ENCODE measurements at places on chromosomes 7 and 10. TPM values are rescaled to one million over a fixed set of nuclear protein-coding genes. Genes with fewer than 3 reads are reported as not detected.

- DNase-seq: no peak
Measured at GRCh38 chr10:130810856-130811255, 500.7 kb downstream of the TCERG1L start.

GRCh38 chr7:96189129-96189820, 132.6 kb downstream of the SLC25A13 start:
- no peak for DNase-seq

GRCh38 chr7:111384065-111384891, 178.0 kb downstream of the IMMP2L start:
- peak; percentile 24 for DNase-seq

GRCh38 chr7:2782121-2782520, 62.0 kb downstream of the GNA12 start:
- no peak for DNase-seq

DNA sequence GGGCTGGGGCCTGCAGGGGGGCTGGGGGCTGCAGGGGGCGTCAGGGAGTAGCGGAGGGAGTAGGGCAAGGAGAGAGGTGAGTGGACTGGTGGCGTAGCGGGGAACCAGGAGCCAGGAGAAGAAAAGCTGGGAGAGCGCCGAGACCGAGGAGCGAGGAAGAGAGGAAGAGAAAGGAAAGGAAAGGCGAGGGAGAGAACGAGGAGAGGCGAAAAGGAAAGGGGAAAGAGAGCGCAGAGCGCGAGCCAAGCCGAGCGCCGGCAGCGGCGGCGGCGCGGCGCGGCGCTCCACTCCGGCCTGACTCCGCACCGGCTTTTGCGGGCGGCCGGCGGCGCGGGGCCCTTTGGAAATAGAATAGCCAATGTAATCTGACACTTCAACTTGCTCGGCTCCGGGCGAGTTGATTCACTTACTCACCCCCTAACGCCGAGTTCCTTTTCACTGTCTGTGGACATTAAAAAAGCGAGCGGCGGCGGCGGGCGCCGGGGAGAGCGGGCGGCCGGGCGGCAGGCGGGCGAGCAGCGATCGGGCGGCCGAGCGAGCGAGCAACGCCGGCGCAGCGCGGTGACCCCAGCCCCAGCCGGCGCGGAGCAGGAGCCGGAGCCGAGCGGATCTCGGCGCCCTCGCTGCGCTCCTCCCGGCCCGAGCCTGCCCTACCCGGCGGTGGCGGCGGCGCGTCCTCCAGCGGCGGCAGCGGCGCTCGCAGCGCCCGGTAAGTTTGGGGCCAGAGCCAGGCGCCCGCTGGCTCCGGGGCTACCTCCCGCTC, at the start of gene ZMIZ1:
TSS of gene ZMIZ1 (plus strand) at position 405 of the 763 bp plus-strand sequence. CDS start 132,667 bp downstream, outside the sequence.
- peak; percentile 94 for DNase-seq

DNA sequence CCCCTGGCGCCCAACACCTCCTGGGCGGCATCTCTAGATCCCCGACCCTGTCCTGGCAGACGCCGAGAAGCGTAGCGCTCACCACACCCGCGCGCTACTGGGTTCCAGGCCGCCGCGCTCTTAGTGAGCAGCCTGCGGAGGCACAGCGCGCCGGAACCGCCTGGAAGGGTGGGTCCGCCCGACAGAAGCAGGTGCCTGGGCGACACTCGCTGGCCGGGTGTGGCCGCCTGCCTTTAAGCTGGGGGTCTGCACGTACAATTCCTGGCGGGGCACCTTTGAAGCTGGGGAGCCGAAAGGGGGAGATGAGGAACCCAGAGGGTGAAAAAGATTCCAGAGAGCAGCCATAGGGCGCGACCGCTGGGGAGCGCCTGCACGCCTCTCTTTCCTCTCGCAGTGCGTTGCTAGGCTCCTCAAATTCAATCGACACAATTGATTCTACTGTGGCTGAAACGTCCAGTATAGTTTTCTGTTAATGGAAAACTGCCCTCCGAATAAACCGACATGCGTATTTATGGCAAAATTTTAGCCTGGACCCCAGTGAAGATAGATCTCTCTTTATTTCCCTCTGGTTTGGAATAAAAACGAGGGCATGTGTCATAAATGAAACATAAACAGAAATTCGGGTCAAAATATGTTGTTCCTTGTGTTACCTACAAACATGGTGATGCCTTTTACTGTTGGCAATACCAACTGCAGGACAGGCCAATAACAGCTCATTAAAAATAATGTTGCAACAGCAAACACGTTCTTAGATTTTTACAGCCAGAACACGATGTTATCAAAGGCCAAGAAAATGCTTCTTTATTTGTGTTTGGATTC, 4.6 kb downstream of the HMX3 start:
- no peak for DNase-seq

DNA sequence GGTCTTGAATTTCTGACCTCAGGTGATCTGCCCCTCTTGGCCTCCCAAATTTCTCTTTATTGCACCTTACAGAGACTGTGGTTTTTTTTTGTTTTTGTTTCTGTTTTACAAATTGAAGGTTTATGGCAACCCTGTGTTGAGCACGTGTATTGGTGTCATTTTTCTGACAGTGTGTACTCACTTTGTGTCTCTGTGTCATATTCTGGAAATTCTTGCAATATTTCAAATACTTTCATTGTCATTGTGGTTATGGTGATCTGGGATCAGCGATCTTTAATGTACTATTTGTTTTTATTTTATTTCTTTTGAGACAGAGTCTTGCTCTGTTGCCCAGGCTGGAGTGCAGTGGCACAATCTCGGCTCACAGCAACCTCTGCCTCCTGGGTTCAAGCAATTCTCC, 89.8 kb downstream of the PRTFDC1 start:
- no peak for DNase-seq

DNA sequence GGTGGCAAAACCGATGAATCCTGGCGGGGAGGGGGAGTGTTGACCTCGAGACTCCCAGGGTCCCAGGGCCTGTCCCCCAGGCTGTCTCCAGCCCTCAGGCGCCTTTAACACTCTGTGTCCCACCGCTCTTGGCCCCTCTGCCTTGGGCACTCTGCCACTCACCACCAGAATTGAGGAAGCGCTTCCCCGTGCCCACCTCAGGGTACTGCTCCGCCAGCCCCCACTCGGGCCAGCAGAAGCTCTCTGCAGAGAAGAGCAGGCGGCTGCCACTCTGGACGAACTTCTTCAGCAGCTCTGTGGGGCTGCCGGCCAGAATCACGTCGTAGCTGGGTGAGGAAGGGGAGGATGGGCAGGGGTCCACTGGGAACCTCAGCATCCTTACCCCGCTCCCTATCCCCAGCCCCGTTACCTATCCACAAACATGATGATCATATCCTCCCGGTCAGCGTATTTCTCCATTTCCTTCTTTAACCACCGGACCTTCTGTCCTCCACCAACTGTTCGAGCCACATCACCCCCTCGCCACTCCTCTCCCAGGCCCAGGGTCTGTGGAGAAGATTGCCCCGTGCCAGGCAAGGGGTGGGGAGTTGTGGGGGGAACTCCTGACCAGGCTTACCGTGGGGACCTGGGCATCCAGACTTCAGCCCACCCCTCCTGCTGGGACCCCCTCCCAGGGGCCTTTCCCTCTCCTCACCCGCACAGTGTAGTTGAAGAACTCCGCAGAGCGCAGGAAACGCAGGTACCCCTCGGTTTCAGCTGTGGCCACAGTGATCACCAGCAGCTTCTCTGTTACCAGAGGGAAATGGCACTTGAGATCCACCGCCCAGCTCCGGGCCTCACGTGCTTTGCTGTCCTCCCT, 1.2 kb downstream of the PLOD3 start:
- no peak for DNase-seq

DNA sequence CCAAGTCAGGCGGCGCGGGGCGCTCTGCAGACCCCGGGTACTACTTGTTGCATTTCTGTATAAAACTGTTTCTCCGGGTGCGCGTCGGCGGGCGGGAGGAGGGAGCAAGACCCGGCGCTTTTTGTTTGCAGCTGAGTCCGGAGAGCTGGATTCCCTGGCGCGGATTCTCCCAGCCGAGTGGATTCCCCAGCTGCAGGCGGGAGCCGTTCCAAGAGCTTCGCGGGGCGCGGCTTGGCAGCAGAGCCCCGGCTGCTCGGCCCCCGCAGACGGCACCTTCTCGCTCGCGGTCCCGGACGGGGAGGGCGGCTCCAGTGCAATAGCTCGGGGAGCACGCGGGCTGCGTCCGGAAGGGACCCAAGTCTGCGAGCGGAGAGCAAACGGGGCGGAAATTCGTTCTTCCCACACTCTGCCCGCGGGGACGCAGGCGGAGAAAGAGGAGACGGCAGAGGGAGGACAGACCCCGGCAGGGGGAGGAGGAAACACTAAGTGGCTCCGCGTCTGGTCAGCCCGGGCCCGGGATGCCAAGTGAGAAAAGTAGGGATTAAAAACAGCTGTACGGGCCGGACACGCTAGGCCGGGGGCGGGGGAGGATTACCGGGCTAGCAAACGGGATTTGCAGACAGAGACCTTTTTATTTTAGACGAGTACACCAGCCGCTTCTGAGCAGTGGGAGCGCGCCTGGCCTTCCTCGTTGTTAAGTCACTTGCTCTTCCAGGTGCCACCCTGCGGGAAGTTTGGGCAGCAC, at the start of gene TRIL:
TSS of gene TRIL (minus strand) at position 96 of the 745 bp plus-strand sequence. CDS start 284 bp downstream, outside the sequence.
- DNase-seq: peak; percentile 55

GRCh38 chr10:59314268-59314667, 48.1 kb downstream of the FAM13C start:
- DNase-seq: no peak

GRCh38 chr10:70753026-70753663, 32.0 kb downstream of the TBATA start:
- DNase-seq: no peak

- DNase-seq: no peak
Measured at GRCh38 chr10:46560381-46560780, 3.9 kb upstream of the GPRIN2 start.

GRCh38 chr10:97319671-97320479, 804 bp downstream of the FRAT1 start:
- peak; percentile 51 for DNase-seq

DNA sequence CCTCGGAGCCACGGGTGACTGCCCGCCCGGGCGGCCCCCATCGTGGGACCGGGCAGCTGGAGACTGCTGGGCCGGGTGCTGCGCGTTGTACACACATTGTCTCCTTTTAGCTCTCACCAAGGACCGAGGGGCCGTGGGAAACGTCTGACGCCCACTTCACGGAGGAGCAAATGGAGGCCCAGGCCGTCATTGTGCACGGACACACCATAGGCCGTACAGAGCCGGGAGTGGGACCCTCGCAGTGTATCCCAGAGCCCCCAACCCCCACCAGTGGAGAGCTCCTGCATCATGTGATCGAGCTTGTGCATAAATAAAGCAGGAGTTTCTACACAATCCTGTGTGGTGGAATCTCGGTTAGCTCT, 722 bp downstream of the DENND10 start:
- DNase-seq: peak; percentile 39

DNA sequence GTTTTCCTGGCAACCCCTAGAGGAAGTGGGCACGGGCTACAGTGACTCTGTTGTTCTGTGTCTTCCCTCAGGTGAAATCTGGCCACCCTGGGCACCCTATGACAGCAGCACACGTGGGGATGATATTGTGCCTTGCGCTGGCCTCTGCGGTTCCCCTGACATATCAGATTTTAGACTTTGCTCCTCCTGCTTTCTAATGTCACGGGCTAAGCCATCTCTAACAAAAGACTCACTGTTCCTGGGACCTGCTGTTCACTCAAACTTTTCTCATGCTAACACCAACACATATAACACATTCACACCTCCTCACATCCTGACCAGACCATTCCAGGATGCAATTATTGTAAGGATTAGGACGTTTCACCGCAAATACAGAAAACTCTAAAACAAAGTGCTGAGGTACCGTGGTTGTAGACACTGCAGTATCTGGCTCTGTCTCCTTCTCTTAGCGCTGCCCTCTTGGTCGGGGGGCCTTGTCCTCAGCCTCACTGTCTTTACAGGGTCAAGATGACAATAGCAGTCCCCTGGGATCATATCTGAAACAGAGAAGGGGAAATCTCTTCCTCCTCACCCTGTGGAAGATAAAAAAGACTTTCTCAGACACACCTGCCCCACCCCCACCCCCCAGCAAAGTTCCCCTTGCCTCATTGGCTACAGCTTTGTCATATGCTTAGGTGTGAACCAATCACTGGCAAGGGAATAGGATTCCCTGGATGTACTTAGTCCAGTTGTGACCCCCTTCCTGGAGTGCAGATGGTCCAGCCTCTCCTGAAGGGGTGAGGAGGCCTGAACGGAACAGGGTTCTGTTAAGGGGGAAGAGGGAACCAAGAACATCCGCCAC, 14.1 kb downstream of the CHN2 start:
- DNase-seq: no peak

Gene C10orf53
- total RNA-seq: not detected

Gene FAM25G
- total RNA-seq: not detected

Gene IFIT5
- total RNA-seq: 20.3 TPM

Gene SPDYE2B
- total RNA-seq: not detected

Gene KEL
- not detected for total RNA-seq

Gene OGDHL
- total RNA-seq: 0.33 TPM

Gene FUOM
- 11.2 TPM for total RNA-seq

Gene FFAR4
- total RNA-seq: not detected

Gene AUTS2
- 1.2 TPM for total RNA-seq

Gene NRCAM
- total RNA-seq: 16.0 TPM

Gene NPTX2
- total RNA-seq: 18.5 TPM

Gene GNGT1
- not detected for total RNA-seq

Gene GDF2
- total RNA-seq: not detected

All from dermis blood vessel endothelial cell (primary cell).